NCI-H460 (cell line): ENCODE measurements at places on chromosomes 16 and 17. TPM values are rescaled to one million over a fixed set of nuclear protein-coding genes. Genes with fewer than 3 reads are reported as not detected.

HCRT gene
- not detected in 2 replicates for total RNA-seq

CNTD1 gene
- 0.17 and 0.98 TPM in 2 replicates for total RNA-seq

CPHXL2 gene
- not detected in 2 replicates for total RNA-seq

RGS11 gene
- 6.6 and 6.9 TPM in 2 replicates for total RNA-seq

KCNJ16 gene
- total RNA-seq, result not detected in 2 replicates

PPM1E gene
- 0.87 and 0.92 TPM in 2 replicates for total RNA-seq

PLCD3 gene
- 92.9 and 99.6 TPM in 2 replicates for total RNA-seq

GRCh38 chr17:45098869-45099616 is 33.3 kb downstream of the PLCD3 start:
- peak; percentile 86 for DNase-seq

DNA sequence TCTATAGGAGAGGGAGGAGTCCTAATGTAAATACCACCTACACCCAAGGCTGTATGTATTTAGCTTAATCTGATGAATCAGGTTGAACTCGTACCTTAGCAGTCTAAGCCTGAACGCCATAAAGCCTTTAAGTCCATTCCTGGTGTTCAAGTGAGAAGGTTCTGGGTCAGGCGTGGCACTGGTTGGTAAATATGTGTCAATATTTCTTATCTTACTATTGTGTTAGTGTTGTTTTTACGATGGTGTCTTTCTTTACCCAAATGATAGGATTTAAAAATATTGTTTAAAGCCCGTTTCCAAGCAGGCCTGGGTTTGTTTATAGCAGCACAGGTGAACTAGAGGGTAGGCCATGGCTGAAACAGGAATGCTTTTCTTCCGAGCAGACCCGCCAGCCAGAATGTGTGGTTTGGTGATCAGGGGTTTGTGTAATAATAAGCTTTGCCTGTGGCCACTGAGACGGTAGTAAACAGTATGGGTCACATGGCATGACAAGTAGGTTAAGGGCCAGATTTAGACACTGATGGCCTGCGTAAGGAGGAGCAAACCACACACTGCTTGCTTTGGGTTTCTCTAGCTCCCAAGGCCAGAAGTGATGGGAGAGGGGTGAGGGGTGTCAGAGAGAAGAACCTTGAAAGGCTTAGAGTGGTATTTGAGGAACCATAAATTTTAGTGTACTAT is 3.3 kb downstream of the TMEM94 start:
- no peak for DNase-seq

DNA sequence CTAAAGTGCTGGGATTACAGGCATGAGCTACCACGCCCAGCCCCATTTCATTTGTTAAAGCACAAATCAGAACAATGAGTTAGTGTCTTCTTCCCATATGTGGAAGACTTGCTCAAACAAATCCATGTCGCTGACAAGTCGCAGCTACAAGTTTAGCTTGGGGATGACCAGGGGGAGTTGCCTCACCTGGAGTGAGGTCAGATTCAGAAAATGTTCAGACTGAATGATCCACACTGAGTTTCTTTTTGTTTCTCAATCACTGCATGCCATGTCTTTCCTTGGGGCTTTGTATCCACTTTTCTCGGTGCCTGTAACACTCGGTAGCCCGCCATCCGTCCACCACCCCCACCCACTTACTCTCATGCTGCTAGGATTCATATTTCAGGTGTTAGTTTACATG is 437.3 kb upstream of the DYNLRB2 start:
- no peak for DNase-seq

DNA sequence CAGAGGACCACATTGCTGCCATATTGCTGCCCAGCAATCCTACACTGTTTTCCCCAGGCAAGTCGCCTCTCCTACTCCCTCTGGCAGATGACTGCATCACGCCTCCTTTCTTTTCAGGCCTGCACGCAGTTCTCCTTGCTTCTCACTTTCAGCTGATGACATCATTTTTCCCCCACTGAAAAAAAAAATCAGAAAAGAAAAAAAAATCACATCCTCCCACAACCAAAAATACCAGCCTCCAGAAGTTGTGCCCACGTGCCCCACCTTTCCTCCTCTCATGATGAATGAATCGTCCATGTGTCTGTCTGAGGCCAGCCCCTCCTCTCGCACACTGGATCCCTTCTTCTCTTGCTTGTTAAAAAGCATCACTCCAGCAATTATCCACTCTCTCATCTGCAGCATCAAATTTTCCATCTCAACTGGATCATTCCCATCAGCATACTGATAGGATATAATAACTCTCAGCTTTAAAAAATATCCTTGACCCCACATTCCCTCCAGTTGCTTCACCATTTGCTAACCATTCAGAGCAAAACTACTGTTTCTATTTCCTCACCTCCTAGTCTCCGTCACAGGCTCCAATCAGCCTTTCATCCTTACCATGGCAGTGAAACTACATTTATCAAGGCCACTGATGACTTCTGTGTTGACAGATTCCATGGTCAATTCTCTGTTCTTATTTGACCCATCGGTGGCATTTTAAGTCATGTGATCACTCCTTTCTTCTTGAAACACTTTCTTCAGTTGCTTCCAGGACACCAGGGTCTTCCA is 30.1 kb upstream of the DYNLL2 start:
- no peak for DNase-seq

DNA sequence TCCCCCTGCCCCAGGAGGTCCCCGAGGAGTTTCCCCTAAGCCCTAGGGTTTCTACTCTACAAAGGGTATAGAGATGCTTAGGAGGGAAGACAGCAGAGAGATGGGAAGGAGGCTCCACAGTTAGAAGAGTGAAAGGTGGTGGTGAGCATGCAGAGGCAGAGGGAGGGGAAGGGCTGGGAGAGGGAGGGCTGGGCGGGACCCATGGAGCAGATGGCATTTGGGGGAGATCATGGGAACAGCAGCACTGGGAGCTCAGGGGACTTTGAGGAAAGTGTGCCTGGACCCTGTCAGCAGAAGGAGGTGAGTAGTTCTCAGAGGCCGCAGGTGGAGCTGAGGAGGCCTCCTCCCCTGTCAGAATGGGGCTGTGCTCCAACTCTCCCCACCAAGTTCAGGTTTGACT is 650 bp upstream of the OTOP3 start:
- no peak for DNase-seq

DNA sequence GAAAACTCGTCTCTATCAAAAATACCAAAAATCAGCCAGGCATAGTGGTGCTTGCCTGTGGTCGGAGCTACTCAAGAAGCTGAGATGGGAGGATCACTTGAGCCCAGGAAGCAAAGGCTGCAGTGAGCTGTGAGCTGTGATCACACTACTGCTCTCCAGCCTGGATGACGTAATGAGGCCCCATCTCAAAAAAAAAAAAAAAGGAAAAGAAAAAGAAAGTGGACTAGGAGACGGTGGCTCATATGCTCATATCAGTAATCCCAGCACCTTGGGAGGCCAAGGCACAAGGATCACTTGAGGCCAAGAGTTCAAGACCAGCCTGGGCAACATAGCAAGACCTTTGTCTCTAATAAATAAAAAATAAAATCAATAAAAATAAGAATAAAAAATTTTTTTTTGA is 8.8 kb upstream of the SUMO2 start:
- no peak for DNase-seq

GRCh38 chr17:70961341-70961740 is 792.0 kb downstream of the KCNJ2 start:
- DNase-seq, result no peak

DNA sequence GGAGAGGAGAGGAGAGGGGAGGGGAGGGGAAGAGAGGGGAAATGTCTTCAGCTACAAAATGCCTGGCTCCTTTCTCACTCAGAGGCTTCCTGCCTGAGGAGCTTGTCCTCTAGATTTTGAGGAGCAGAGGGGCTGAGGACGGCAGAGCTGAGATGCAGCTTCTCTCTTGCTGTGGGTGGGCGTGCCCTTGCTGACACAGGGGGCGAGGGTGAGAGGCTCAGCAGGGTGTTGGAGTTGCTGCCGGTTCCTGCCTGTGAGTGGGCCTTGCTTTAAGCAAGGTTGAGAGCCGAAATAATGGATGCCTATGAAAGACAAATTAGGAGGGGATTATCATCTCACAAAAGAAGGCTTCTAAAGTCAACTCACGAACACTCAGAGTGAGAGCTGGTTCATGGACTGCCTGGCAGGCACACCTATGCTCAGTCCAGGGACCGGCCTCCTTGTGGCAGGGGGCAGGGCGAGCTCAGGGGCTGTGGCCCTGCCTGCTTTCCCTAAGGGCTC is 215.6 kb downstream of the MSI2 start:
- DNase-seq, result no peak

DNA sequence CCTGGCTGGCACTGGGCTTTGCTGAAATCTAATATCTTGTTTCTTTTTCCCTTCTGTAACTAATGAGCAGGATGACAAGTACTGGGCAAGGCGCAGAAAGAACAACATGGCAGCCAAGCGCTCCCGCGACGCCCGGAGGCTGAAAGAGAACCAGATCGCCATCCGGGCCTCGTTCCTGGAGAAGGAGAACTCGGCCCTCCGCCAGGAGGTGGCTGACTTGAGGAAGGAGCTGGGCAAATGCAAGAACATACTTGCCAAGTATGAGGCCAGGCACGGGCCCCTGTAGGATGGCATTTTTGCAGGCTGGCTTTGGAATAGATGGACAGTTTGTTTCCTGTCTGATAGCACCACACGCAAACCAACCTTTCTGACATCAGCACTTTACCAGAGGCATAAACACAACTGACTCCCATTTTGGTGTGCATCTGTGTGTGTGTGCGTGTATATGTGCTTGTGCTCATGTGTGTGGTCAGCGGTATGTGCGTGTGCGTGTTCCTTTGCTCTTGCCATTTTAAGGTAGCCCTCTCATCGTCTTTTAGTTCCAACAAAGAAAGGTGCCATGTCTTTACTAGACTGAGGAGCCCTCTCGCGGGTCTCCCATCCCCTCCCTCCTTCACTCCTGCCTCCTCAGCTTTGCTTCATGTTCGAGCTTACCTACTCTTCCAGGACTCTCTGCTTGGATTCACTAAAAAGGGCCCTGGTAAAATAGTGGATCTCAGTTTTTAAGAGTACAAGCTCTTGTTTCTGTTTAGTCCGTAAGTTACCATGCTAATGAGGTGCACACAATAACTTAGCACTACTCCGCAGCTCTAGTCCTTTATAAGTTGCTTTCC is 56.0 kb downstream of the HLF start:
- no peak for DNase-seq

DNA sequence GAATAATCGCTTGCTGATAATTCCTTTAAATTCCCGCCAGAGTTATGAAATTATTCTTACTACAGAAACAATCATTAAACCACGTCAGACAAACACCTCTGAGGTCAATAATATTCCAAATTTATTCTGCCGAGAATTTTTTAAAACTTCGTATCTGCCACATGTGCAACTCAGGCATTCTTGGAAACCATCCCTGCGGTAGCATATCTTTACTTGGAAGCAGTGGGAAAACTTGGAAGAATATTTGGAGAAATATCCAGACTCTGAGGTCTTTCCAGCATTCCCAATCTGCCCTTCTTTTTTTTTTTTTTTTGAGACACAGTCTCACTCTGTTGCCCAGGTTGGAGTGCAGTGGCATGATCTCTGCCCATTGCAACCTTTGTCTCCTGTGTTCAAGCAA is 2.0 kb upstream of the CCL11 start:
- DNase-seq, result no peak

DNA sequence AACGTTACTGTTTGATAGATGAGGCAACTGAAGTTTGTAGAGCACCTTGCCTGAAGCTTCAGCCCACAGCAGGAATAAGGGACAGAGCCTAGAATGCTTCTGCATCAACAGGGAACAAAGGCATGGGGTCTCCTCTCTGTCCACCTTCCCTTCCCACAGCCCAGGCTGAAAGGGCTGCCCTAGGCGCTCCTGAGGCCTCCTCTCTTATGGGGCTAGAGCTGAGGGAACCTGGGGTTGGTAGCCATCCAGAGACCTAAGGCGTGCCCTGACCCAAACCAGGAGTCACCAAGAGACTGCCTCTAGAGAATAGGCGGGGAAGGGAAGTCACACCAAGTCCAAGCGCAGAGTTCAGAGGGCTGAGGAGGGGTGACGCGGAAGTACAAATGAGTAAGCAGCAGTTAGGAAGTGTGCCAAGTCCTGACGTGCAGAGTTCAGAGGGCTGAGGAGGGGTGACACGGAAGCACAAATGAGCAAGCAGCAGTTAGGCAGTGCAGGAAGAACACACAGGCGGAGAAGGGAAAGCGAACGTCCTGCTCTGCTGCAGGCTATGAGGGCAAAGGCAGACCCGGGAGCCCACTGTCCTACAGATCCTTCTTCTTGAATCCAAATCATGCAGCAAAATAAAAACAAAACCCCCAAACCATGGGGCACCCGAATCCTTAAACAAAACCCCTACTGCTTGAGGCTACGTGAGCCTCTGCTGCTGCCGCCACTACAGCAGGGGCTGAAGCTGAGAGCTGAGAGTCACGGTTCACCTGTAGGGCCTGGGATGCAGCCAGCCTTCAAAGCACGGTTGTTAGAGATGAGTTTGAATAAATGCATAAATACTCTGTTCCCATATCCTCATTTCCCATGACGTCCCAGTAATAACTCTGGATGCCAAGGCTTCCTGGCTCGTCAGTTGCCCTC is 2.7 kb upstream of the SPG7 start:
- peak; percentile 97 for DNase-seq

GRCh38 chr16:57544124-57544653 is 1.7 kb downstream of the ADGRG5 start:
- DNase-seq, result no peak

GRCh38 chr17:43135454-43135819 is 10.3 kb upstream of the BRCA1 start:
- DNase-seq, result no peak

DNA sequence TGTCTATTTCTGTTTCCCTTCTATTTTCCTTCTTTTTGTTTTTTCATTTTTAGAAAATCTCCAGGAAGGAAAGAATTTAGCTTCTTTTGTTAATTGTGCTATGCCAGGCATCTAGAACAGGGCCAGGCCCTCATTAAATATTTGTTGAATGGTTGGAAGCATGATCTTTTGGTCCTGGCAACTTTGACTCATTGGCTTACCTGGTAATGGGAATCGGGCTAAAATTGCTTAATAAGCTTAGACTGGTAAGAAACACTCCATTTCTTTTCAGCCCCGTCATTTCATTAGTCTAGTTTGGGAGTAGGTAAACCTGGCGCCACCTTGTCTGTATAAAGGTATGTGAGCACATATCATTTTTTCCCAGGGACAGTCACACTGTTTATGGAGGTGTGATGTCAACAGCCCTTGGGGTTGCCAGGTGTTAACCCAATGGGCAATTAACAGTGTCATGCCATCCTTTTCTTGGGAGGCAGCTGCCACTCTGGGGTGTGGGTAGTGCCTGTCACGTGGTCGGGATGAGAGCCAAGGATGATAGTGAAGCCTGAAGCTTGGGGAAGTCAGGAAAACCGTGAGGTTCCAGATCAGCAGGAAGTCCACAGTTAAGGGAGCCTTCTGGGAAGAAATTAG is 9.5 kb upstream of the NDEL1 start:
- no peak for DNase-seq

GRCh38 chr16:79081297-79082066 is 519.1 kb downstream of the MAF start:
- no peak for DNase-seq
